ENCODE measurements at places on chromosomes 11 and 22. TPM values are rescaled to one million over a fixed set of nuclear protein-coding genes. Genes with fewer than 3 reads are reported as not detected.

OVCH2 gene
- not detected for total RNA-seq

CD6 gene
- 3.8 TPM for total RNA-seq

GRCh38 chr11:107467696-107468095 is 10.1 kb upstream of the CWF19L2 start:
- no peak for DNase-seq

GRCh38 chr11:13448876-13449275 is 14.1 kb downstream of the BTBD10 start:
- no peak for DNase-seq

GRCh38 chr11:76604081-76604625 is 66.4 kb downstream of the LRRC32 start:
- DNase-seq, result peak; percentile 19

Data from colonic mucosa (tissue), 4 donors.